ENCODE measurements at places on chromosomes 7 and 10. TPM values are rescaled to one million over a fixed set of nuclear protein-coding genes. Genes with fewer than 3 reads are reported as not detected.

The FLNC gene
- 114 TPM for total RNA-seq

The SAMD9 gene
- total RNA-seq = 15.9 TPM

The DRGX gene
- total RNA-seq = not detected

The HTR7 gene
- 0.34 TPM for total RNA-seq

The C10orf90 gene
- total RNA-seq = not detected

The LAMB1 gene
- 87.9 TPM for total RNA-seq

The CNTNAP2 gene
- total RNA-seq = not detected

The CCDC146 gene
- total RNA-seq = 32.4 TPM

The TRIL gene
- 7.4 TPM for total RNA-seq

The AKR1C1 gene
- total RNA-seq = 6.3 TPM

The OR6V1 gene
- total RNA-seq = not detected

The SLC13A1 gene
- not detected for total RNA-seq

The GOLGA7B gene
- not detected for total RNA-seq

The CFTR gene
- total RNA-seq = 11.6 TPM

The SLC39A12 gene
- not detected for total RNA-seq

The ADIRF gene
- 238 TPM for total RNA-seq

The ACSM6 gene
- not detected for total RNA-seq

The HOXA5 gene
- total RNA-seq = 14.8 TPM

The C1GALT1 gene
- 14.4 TPM for total RNA-seq

The CTBP2 gene
- 65.9 TPM for total RNA-seq

The PLAC9 gene
- total RNA-seq = 24.5 TPM

The SEC23IP gene
- total RNA-seq = 8.7 TPM

All from uterus (tissue), 4 donors.